WTC11 (cell line): ENCODE measurements at places on chromosomes 6 and 20.

DNA sequence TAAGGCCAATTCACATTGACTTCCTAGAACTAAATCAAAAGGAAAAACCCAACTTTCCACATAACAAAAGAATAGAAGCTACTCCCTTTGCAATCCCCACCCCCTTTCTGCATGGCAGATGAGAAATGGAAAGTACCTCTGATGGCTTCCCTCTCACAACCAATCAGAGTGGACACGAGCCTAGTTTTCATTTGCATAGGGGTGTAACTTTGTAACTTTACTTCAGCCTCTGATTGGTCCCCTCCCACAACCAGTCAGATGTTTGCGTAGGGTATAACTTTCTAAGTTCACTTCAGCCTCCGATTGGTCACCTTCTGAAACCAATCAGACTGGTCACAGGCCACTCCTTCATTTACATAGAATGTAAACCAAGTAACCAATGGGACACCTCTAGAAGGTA lies 328.5 kb downstream of the CDH26 start:
- DNase-seq, result no peak

DNA sequence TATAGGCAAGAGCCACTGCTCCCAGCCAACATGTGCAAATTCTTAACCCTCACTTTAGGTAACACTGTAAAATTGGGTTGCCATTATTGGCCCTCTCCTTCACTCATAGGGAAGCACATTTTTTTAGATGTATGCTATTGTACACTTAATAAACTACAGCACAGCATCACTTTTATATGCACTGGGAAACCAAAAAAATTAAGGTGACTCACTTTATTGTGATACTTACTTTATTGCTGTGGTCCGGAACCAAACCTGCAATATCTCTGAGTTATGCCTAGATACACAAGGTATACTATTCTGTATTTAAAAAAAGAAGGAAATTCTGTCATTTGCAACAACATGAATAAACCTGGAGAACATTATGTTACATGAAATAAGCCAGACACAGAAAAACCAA lies 40.5 kb downstream of the IPCEF1 start:
- DNase-seq, result no peak

DNA sequence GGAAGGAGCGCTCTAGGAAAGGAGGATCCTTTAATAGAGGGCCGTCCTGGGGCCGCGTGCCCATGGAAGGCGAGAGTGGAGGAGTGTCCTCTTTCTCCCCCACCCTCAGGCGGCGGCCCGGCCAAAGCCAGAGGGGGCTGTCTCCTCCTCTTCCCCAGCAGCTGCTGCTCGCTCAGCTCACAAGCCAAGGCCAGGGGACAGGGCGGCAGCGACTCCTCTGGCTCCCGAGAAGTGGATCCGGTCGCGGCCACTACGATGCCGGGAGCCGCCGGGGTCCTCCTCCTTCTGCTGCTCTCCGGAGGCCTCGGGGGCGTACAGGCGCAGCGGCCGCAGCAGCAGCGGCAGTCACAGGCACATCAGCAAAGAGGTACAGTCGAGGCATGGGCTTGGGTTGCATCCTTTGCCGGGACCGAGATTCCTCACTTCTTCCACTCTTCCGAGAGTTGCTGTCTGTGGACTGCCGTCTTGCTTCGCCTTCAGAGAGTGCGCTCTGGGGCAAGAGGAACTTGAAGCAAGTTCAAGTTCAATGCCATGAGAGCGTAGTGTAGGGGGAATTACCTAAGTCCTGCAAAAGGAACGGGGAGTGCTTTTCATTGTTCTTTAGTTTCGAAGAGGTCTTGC lies at the start of gene LAMA2:
TSS of gene LAMA2 (plus strand) at position 148 of the 621 bp plus-strand sequence. CDS start at position 256, 108 bp downstream.
- DNase-seq, result peak; percentile 83

DNA sequence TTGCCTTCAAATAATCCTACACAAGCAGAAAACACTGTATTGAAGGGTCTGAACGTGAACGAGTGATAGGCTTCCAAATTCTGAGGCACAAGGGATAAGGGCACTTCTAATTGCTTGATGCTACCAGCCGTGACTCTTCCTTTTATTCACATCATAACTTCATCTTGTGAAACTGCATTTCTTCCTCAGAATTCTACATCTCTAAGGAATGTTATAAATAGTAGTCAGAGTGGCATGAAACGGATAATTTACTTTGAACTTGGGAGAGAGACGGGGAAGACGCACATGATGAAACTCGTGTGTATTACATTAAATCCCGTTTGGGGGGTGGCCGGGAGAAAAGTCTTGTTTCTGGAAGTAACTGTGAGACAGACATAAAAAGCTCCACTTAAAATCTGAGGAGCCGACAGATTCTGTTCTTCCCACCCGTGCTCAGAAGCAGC lies 754 bp downstream of the HDDC2 start:
- DNase-seq, result no peak

DNA sequence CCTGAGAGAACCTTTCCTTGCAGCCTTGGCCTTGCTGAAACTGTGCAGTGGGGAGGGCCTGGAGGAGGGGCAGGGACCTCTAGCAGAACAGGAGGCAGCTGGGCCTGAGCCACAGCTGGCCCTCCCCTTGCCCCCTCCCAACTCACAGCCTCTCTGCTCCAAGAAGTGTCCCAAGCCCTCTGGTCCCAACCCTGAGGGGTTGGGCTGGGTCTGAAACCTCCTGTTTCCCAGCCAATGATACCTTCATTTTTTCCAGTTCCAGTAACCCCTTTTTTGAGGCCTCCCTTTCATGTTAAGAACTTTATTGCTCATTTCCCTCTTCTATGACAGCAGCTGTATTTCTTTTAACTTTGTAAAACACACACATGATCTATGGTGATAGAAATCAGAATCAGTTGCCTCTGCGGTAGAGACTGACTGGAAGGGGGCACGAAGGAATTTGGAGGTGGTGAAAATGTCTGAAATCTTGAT lies 17.9 kb upstream of the ARMC12 start:
- no peak for DNase-seq

GRCh38 chr6:81777586-81778268 lies 25.2 kb upstream of the TENT5A start:
- DNase-seq, result no peak

DNA sequence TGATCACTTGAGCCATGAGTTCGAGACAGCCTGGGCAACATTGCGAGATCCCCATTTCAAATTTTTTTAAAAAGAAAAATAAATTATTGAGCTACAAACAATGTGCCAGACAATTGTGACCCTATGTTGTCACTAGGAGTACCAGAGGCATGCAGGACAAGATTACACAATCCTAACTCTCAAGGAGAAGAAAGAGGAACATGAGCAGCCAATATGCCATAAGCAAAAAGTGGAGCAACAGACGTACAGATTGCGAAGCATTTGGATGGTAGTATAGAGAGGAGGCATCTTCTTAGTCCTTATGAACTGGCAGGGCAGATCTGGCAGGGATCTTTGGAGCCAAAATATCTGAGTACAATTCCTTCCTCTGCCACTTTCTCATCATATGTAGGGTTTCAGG lies 156.4 kb downstream of the OR2B2 start:
- DNase-seq, result no peak

GRCh38 chr6:110284855-110285254 lies 73.3 kb downstream of the METTL24 start:
- no peak for DNase-seq

DNA sequence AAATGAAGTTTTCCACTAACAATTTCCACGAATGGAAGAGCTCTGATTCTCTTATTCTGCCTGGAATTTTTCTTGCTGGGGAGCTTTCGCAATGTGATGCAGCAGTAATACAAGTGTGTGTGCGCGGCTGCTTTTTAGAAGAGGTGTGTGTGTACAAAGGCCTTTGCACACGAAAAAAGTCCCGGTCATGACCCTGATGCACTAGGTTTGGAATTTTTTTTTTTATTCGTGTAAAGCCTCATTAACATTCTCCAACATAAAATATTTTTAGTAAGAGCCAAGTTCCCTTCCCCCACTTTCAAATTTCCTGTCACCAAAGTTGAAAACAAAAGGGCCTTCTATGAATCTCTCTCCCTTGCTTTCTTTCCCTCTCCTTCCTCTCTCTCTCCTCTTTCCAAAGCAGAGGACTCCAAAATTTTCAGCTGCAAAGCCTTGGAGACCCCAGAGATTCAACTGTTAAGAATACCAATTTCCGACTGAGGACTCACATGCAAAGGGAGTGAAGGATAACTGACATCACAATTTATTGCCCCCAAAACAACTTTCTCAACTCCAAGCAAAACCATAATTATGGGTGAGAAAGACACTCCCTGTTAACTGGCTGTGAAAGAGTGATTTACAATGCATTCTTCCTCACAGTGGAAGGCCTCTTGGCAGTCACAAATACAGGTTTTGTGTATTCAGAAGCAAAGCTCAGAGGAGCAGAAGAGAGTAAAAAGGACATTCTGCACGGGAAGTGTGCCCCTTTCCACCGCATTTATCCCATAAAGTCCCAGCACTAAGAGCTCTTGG lies 421.2 kb upstream of the JARID2 start:
- DNase-seq, result no peak

DNA sequence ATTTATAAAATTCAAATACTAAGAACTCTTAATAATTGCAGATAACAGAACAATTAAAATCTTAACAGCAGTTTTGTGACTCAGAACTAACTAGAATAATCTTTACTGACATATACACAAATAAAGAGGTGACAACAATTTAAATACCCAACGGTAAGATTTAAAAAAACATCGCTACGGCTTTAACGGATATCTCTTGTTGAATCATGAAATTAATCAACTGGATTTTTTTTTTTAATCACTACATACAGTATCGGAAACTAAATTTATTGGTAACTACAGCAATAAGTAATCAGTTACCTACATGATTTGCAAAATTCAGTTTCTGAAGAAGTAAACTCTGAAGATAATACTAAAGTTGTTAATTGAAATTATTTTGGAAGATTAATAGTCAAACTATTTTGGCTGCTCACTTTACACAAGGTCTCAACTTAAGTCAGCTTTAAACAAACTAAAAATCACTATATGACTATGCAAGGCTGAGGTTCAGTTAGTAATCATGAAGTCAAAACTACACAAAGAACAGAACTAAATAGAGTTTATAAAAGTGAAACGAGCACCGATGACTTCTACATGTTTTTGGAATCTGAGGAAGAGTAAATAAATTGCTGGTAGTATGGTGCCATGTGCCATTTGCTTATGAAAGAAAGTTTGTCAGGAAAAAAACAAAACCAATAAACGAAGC lies 128.8 kb downstream of the HUS1B start:
- DNase-seq, result no peak

DNA sequence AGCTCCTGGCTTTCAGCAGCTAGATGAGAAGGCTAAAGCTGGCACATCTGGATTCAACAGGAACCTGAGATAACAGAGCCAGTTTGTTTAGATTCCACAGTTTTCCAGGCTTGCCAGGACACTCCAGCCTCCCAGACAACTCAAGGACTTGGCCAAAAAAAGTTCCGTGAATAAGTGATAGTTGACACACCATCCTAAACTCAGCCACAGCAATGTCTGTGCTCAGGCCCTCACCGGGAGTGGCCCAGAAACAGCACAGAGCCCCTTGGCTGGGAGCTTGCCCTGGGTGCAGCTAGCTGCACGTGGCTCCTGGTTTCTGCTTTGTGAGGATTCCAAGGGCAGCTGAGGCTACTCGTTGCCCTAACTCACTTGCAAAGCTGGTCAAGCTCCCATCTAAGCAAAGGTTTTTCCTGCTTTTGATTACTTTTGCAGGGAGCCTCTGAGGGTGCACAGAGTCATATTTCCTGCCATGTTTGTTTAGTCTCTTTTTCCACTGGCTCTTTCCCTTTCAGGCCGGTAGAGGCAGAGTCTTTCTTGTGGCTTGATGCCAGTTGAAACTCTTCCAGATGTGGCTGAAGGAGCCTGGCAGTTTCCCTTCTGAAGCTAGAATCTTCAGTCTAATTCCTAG lies 118.3 kb upstream of the ECI2 start:
- no peak for DNase-seq

DNA sequence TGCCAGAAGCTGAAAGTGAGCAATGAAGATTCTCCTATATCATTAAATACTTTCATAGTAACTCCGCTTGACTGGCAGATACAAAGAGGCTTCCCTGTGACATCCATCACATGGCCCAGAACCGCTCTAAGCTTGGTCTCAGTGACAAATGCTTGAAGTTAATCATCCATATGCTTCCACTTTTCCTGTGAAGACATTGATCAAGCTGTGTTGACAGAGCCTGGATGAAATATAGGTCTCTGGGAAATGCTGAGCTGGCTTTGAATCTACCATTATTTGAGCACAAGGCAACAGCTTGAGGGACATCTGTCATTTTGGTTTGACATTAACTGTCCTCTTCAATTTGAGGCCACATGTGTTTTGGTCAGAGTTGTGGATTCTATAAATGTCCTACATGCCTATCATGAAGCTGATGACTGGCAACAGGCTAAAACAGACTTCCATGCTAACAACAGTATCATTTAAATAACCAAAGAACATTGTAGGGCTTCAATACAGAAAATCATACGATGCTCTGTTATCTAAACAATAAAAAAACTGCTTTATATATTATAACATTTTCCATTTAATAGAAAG lies 402.2 kb upstream of the IRAK1BP1 start:
- DNase-seq, result no peak

DNA sequence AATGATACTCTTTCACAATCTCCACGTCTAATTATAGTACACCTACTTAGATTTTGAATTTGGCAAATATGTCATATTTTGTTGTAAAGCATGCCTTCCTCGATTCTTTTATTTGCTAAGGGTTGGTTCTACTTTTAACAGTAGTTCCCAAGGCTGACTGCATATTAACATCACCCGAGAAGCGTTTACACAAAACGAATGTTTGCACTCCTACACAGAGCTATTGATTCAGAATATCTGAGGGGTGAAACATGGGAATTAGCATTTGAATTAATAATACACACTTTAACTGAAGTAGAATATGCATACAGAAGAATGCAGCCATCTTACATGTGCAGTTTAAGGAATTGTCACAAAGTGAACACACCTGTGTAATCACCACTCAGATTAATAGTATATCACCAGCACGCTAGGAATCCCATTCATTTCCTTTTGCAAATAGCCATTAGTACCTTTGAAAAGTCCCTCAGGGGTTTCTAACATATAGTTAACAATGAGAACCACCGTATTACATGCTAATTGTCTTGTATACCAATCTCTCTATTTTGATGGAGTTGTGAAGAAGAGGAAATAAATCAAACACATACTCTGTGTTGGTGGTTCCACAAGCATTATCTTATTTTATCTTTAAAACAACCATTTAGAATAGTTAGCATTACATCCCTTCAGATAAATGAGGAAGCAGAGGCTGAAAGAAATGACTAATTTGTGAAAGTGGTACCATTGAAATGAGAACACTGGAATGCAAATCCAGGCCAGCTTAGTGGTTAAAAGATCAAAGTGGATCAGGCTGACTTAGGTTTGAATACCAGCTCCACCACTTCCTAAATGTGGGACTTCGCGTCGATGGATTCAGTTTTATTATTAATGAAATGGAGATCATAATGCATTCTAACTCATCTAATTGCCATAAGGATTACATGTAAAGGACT lies 317.6 kb downstream of the HDGFL1 start:
- no peak for DNase-seq

GRCh38 chr6:112189494-112189893 lies 64.9 kb downstream of the LAMA4 start:
- no peak for DNase-seq

GRCh38 chr6:79034865-79035264 lies 43.2 kb downstream of the PHIP start:
- DNase-seq, result no peak

DNA sequence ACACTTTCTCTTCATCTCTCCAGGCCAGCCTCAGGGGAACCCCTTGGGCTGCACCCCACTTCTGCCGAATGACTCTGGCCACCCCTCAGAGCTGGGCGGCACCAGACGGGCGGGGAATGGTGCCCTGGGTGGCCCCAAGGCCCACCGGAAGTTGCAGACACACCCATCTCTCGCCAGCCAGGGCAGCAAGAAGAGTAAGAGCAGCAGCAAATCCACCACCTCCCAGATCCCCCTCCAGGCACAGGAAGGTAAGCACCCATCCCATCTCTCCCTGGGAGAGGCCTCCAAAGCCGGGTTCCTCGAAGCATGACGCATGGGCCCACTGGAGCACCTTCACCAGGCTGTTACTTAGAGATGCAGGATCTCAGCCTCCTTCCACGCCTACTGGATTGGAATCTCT lies 11.3 kb downstream of the MDFI start:
- DNase-seq, result no peak
